D341Med (cell line): ENCODE measurements at places on chromosomes 1 and 21.

GRCh38 chr1:6241887-6242740 is 1.9 kb upstream of the HES3 start:
- DNase-seq = no peak

DNA sequence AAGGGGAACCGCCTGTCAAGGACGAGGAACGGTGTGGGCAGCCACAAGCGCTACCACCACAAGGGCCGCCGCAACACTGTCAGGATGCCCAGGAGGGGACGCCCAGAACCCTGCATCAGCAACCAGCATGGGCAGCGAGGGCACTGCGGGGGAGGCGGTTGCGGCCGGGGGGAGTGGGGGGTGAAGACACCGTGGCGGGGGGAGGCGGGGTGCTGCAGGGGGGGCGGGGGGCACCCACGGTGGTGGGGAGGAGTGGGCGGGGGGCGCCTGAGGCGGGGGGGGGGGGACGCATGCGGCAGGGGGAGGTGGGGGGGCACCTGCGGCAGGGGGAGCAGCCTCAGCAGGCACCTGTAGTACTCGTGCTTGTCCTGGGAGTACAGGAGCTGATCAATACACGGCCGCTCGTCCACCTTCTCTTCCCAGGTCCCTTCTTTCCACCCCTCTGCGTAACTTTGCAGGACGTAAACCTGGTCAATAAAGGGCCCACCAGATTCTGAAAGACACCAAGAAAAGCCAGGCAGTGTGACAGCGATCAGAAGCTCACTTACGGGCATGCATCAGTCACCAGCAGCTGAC is 4.6 kb downstream of the POFUT2 start:
- no peak for DNase-seq

DNA sequence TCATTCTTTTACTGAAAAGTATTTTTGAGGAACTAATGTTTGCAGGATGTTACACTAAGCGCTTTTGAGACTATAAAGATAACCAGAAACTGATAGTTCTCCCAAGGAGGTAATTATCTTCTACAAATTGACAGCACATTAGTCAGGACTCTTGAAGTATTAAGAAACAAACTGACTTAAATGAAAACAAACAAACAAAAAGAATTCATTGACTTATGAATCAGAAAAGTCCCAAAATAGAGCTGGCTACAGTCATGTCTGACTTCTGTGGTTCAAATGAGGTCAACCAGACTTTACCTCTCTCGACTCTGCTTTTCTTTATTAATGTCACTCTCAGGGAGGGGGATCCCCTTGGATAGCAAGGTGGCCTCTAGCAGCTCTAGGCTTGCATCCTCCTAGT is 296.8 kb downstream of the TPR start:
- DNase-seq = no peak

- no peak for DNase-seq
These were observed 33.7 kb upstream of the KCNA2 start for GRCh38 chr1:110639724-110640386.

DNA sequence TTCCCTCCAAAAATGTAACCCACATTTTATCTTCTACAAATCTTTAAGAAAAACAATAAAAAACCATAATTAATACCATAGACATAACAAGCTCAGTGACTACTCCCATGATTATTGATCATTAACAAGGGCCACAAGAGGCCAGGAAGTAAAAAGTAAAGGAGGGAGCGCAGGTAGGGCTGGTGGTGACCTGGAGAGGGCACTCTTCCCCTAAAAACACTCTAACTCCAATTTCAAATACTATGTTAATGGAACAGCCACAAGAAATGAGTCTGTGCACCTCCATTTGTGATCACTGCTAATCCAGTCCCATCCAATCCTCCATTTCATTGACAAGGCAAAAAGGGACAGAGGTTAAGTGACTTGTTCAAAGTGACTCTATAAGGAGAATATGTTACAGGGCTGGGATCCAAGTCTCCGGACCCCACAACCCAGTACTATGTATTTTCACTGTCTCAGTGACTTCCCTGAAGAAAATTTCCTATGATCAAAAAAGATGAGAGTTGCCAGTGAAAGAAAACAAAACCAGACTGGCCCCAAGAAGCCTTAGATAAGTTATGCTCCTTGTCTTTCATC is 41.2 kb upstream of the CFAP298 start:
- DNase-seq = peak; percentile 71

DNA sequence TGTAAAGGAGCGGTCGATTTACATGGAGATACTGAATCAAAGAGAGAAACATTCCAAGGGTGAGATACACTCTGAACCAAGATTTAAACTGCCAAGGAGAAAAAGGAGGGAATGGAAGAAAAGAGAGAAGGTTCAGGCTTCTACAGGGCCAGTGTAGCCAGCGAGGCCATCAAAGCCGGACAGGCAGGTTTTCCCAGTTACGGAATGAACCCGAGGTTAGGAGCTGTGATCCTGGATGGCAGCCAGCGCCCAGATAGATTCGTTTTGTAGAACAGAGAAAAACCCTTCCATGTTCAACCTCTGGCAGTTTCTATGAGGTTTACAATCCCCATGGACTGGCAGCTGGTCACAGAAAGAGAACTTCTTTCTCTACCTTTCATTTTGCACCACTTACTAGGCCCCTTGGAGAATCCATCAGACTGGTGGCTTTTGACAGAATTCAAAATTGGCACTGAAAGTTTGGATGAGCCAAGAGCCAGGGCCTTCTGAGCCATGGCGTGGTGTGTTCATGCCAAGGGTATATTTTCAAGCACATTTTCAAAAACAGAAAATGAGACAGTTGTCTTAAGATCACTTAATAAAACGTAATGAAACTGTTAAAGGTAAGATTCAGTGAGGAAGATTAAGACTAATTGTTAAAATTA is 171.5 kb downstream of the RUNX1 start:
- DNase-seq = no peak

DNA sequence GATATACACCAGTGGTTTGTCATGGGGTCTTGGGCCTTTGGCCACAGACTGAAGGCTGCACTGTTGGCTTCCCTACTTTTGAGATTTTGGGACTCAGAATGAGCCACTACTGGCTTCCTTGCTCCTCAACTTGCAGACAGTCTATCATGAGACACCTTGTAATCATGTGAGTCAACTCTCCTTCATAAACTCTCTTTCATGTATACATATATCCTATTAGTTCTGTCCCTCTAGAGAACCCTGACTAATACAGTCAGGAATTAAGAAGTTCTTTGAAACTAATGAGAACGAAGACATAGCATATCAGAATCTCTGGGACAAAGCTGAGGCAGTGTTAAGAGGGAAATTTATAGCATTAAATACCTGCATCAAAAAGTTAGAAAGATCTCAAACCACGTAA is 110.8 kb downstream of the SLC5A9 start:
- no peak for DNase-seq

DNA sequence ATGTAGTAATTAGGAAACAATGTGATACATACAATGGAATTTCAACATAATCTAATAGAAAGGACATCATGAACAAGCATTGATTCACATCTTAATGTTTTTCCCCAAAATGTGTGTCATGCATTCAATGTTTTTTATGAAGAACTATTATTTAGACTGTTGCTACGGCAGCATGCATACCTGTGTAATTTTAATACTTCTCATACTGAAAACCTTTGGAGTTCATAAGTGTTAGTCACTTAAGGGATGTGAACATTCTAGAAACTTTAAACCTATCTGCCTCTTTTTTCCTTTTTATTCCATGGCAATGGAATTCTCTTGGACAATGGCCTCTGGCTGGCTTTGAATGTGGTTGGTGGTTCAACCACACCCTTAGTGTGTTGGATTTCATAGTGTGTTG is 48.6 kb downstream of the TMPRSS15 start:
- no peak for DNase-seq

DNA sequence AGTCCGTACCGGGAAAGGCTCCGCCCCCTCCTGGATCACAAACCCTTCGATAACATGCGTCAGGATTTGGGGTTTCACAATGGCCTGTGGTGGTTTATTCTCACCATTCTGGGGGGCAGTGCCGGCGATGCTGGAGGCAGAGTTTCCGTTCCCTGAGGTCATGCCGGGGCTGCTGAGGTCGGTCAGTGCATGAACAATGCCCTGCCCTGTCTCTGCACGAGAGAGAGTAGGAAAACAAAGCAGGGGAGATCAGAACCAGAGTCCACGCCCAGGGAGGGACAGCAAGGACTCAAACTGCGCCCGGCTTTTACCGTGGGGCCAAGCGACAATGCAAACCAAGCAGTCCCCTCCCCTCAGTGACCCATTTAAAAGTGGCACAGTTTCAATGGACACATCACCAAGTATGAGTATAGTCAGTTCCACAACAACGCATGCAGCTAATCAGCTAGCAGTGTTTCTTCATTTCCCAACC is 13.2 kb upstream of the A3GALT2 start:
- no peak for DNase-seq

- no peak for DNase-seq
These were observed 99.2 kb downstream of the PHTF1 start for GRCh38 chr1:113660088-113660487.

DNA sequence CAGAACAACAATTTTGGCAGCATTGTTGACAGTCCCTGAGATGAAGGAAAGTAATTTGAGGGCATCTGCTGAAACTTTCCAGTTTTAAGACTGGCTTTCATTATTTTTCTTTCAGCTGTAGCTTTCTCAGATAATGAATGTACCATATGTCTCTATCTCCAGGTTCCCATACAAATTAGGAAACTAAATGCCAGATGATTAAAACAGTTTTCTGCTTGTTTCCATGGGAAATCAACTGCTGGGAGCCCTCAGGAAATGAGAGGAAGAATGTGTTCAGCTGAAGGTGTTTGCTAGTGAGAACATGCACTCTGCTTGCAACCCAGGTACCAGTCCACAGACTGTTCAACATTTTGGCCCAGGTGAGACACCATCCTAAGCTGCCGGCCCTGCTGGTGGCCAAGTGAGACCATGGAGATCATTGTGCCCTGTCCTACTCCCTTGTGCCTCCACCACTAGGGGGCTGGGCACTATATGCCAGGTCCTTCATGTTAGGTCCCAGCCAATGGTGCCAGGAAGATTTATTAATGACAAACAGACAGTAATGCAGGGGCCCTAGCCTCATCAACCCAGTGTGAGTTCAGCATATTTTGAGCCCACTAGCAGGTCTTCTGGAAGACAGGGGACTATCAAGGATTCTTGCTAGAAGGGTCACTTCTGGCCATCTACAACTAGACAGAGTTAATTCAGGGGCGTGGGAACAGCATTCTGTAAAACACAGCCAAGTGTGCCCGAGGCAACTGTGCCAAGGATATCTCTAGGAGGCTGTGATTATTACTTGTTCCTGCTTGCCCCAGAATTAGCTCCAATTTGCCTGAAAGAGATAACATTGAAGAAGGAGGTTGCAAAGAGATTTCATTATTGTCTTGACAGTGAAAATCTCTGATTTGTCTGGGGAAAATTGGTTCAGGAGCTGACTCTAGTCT is 17.0 kb upstream of the LRRC8C start:
- DNase-seq = no peak

- DNase-seq = no peak
These were observed 1010.3 kb downstream of the AMY1C start for GRCh38 chr1:104760017-104760416.

DNA sequence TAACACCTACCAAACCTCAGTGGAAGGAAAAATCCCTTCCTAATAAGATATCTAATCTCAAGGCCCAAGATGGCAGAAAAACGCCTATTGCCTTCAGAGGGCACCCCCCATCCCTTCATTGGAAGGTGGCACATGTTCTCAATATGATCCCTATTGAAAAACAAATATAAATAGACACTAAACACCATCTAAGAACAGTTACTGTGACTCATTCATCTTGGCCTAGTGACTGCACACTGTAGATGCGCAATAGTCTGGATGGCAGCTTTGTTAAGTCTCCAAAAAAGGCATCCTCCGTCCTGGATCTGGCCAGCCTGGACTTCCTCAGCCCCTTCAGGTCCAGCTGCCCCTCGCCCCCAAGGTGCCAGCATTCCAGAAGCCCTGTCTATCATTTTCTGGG is 121.9 kb downstream of the CAPN8 start:
- DNase-seq = no peak

- DNase-seq = peak; percentile 20
These were observed 34.2 kb downstream of the IGFN1 start for GRCh38 chr1:201224666-201225370.

- DNase-seq = peak; percentile 34
These were observed 794 bp upstream of the FAM76A start for GRCh38 chr1:27724961-27725373.

GRCh38 chr1:51740652-51741051 is 123.8 kb downstream of the OSBPL9 start:
- DNase-seq = no peak

DNA sequence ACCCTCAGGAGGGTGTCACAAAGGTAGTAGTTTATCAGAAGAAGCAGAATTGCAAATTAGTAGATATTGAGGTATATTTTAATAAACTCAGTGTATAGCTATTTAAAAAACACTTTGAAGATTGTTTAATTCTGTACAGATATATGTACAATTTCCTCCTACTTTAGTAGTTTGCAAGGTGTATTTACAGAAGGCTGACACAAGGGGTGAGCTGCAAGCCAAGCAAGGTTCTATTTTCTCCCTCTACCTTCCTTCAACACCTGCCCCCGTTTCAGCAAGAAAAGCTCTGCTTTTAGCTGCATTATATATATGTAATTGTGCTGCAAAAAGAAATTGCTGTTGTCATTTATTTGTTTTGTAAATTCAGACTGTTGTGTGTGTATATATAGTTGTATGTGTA is 674.2 kb upstream of the PKN2 start:
- no peak for DNase-seq

DNA sequence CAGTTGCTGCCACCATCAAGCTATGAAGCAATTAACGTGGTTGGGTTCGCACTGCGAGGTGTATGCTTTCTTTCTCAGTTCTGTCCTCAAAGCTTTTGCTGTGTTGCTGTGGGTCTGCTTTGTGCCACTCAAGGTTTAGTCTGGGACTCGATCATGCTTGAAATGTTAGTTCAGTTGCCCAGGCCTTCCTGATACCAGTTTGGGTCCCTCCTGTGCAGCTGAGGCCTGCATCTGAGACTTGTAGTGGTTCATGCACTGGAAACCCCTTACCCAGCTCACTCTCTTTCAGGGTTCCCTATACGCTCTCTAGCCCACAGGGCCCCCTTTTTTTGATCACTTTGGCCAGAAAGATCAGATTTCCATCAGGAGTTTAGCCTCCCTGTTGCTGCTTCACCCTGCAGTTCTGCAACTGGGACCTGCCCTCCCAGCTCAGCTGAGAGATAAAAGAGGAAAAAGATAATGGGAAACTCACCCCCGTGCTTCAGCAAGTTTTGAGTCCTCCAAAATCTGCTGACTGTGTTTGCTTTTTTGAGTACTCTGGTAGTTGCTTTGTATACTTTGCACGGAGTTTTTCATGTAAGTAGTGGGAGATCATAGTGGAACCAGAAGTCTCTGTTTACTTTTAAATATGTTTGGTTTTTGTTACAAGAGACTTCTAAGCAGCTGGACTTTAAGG is 317.0 kb downstream of the HHAT start:
- DNase-seq = no peak

- DNase-seq = no peak
These were observed 608 bp downstream of the PEF1 start for GRCh38 chr1:31643976-31644559.

GRCh38 chr1:83897516-83897915 is 101.4 kb downstream of the TTLL7 start:
- no peak for DNase-seq

GRCh38 chr1:213987927-213988506 is at the start of gene PROX1:
TSS of gene PROX1 (plus strand) at chr1:213987973. CDS start at chr1:213996536, 8,563 bp downstream.
- DNase-seq = peak; percentile 85
